HuH-7.5 (cell line): ENCODE measurements at places on chromosomes 5 and 9.

GRCh38 chr5:167916261-167916691, 375.2 kb upstream of the WWC1 start:
- no peak for DNase-seq

GRCh38 chr5:161547738-161548486, 1.4 kb upstream of the GABRB2 start:
- DNase-seq, result no peak

DNA sequence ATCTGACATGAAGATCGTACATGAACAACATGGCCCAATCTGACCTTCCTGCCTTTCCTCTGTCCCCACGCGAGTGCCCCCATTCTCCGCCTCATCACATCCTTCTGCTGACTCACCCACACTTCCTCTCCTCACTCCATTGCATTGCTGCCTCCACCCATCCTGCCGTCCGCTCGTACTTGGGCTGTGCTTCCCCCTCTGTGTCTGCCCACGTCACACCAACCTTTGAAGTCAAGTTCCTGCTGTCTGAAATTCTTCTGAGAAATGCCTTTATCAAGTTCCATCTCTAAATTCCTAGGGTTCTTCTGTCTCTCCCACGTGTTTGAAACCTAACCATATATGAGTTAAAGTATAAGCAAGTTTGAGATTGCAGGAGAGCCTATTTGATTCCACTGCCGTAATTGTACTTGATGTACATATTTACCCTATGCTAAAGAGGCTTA, 18.0 kb upstream of the STARD4 start:
- no peak for DNase-seq

DNA sequence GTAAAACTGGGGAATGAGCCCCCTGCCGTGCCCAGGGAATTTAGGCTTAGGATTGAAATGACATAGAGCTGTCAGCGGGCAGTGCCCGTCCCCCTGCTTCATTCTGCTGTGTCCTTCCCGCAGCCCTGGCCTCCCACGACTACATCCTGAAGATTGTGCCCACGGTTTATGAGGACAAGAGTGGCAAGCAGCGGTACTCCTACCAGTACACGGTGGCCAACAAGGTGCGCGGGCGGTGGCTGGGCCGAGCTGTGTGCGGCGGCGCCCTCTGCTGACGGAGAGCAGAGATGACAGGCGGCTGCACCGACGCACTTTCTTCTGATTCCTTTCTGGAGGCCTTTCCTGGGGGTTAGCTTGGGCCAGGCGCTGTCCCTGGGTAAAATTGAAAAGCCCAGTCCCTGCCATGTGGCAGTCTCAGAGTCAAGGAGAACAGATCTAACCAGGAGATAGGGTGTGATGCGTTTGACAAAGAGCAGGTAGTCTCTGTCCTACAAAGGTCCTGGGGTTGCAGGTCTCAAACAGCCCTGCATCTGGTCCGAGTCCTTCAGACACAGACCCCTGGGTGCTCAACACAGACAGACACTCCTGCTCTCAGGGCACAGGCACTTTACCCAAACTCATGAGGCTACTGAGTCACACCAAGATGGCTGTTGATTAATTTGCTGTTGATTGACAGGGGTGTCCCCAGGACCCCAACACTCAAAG, 26.8 kb upstream of the RPL26L1 start:
- peak; percentile 77 for DNase-seq

GRCh38 chr5:23029290-23029689, 176.1 kb upstream of the CDH12 start:
- DNase-seq, result no peak

DNA sequence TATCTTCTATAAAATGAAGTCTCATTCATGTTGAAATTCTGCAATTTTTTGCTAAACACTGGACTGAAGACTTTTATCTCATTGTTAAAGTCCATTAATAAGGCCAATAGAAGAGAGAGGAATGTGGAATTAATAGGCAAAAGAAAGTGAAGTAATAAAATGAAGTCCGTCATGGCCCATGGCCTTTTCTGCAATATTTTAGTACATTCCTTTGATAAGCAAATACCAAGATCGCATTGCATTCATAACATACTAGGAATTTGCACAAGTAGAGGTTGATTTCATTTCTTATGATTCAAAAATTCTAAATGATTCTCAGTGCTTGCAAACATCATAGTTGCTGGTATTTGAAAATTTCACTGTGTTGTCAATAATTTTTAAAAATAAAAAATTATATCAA, 664.0 kb downstream of the NR2F1-AS1 start:
- DNase-seq, result no peak

GRCh38 chr5:31355337-31355736, 161.9 kb downstream of the CDH6 start:
- no peak for DNase-seq
